ENCODE measurements at places on chromosomes 13 and 19.

GRCh38 chr19:33809960-33810359 lies 13.3 kb downstream of the KCTD15 start:
- no peak for DNase-seq

DNA sequence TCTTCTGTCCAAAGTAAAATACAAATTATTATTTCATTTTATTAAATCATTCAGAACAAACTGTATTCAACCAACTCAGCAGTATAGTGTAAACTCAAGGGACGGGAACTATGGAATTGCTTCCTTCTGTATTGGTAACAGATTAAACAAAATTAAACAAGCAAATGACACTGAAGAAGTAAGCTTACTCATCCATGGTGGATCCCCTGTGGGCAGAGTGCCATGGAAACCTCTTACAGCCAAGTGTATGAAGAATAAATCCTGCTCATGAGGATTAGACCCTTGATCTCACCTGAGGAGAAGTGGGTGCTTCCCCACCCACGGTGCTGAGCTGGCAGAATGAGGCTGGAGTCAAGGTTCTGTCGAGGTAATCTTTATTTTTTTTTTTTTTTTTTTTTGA lies 18.0 kb upstream of the RFXAP start:
- DNase-seq = no peak

- no peak for DNase-seq
Observed at GRCh38 chr13:44432650-44433049, 59.0 kb downstream of the SERP2 start.

GRCh38 chr13:43009506-43009905 lies 13.9 kb upstream of the DNAJC15 start:
- DNase-seq = no peak

Data from suppressor macrophage treated with lipopolysaccharide for 1 hour (primary cell).